ENCODE measurements at places on chromosomes 1 and 21.

DNA sequence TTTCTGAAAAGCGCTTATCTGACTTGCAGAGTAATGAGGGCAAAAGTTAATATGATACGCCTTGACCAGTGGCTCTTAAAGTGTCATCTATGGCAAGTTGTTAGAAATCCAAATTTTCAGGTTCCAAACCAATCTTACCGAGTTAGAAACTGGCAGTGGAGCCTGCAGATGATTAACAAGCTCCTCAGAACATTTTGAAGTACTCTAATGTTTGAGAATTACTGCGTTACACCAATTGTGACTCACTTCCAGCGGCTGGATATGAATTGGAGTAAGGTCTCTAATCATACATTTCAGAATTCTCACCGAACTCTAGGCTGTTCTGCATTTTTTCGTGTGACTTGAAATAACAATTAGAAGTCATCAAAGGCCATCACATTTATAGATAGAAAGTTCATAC, 73.5 kb upstream of the TMPRSS15 start:
- no peak for DNase-seq

DNA sequence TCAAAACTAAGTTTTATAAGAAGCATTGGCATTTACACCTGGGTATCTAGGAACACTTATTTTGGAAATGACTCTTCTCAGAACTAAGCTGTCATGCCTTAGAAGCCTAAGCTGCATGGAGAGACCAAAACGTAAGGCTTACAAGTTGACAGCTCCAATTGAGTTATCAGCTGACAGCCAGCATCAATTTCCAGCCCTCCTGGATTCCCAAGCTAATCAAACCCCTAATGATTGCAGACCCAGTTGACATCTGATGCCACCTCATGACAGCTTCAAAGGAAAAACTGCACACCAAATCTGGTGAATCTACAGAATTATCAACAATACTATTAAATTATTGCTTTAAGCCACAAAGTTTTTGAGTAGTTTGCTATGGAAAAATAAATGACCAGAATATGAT, 187.6 kb upstream of the PRMT6 start:
- DNase-seq: no peak

DNA sequence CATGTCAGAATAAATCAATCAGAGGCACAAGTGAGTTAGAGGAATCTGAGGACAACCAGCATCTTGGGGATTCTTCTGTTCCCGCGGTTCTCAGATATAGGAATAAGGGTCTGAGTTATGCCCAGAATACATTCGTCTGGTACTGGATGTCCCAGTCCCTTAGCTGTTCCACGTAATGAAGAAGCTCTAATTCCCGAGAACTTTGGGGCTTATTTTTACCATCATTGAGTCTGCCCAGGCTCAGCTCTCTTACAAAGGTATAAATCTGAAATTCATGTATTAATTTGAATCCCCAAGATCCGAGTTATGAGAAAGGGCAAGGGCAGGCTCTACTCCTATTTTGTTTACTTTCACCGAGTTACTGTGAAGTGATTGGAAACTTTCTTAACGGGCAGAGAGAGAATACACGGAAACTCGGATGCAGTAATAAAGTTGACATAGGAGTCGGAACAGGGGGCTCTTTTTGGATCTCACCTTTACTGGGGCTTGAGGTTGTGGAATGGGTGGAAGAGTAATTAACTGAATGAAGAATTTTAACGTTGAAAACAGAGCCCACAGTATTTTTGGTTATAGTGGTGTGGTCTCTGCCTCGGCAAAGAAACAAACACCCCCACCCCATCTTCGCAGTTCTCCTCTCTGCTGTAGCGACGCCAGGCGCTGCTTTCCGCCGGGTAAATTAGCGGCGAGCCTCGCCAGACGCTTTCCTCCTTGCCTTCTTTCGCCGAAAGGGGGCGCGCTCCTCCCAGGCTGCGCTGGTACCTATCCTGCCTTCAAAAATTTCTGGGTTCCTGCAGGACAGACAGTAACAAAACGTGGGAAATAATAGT, 7.1 kb downstream of the PRRX1 start:
- DNase-seq: no peak

DNA sequence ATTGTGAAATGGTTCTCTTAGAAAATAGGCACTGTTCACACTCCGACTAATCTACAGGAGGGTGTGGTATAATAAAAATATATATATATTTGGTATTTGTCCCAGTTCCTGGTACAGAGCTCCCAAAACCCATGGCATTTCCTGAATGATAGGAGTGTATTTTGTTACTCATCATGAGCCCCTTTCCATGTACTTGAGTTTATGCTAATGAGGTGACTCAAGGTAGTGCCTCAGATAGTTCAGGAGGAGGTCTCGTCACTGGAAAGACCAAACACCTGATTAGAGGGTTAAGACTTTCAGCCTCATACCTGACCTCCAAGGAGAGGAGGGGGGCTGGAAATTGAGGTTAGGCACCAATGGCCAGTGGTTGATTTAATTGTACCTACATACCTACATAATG, 57.9 kb downstream of the TTC3 start:
- no peak for DNase-seq

DNA sequence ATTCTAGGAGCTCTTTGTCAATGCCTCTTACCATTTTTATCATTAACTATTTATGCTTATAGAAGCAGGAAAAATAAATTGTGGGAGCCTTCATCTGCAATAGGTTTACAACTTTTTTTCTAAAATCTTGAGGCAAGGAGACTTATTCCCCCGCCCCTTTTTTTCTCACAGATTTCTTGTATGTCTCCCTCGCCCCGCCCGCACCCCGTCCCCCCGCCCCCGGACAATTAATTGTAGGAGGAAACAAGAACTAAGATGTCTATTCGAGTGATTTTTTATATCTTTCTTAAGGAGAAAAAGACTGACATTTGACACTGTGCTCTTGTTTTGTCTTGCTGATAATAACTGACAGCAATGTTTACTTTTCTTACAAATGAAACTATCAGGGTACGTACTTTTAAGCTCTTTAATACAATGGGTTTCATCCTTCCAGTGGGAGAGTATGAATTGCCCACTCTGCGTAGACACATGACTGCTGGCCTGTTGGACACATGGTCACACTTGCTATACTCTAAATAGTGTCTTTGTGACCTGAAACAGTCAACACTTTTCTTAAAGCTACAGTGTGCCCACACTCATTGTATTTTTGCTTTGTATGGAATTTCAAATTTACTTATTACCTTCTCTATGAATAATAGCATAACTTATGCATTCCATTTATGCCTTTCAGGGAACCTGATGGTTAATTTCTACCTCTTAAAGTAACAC, 1.5 kb upstream of the IVNS1ABP start:
- no peak for DNase-seq

DNA sequence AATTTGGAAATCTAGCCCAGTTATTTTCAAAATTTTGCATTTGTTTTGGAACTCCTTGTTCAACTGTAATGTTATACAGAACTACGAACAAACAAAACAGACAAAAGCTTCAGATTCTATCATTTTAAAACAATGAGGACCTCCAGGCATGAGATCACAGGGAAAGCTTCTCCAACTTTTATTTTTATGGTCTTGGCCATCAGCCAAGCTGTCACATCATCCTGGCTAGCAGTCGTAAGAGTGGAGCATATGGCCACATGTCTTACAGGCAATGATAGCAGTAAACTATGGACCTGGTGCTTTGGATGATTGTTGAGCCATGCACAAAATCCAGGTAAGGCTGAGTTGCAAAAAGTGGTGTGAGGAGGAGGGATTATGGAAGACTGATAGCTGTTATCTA, 299.6 kb downstream of the LMX1A start:
- DNase-seq: no peak

DNA sequence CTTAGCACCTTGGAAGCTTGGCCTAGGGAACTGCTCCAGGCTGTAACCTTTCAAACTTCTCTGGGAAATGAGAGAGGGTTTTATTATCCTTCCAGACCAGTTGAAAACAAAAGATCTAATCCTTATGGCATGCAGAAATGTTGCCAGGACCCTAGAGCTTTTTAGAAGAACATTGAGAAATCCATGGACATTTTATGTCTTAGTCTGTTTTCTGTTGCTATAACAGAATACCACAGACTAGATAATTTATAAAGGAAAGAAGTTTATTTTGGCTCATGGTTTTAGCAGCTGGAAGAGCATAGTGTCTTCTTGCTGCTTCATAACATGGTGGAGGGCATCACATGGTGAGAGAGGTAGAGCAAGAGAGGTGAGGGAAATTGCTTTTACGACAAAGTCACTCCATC, 25.8 kb downstream of the OSBPL9 start:
- no peak for DNase-seq

GRCh38 chr1:168088511-168089325, 48.0 kb downstream of the GPR161 start:
- DNase-seq: no peak

GRCh38 chr1:223153177-223154119, 10.4 kb upstream of the TLR5 start:
- peak; percentile 90 for DNase-seq

DNA sequence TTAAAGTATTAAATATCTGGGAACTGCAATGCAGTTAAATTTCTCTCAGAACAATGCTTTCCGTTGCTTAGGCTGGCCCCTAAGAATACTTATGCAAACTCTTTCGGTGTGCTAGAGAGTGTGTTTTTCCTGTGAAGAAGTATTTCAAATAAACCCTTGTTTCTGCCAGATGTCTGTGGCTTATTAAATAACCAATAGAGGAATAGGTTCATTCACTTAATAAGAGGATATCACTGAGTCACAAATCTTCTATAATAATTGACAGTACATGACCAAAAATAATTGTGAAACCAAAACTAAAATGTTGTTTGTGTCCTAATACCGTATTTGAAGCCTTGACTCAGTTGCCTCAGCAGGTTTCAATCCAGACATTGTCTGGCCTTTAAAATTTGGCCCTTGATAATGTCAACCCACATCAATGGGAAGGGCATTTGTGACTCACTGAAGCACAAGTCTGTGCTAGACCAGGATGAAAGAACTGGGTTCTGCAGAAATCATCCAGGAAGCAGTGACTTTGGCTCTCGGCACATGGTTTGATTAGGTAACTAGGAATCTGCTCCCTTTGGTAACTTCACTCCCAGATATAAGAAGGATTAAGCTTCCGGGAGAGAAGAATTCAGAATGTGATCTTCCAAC, 104.2 kb upstream of the BARHL2 start:
- DNase-seq: no peak

GRCh38 chr1:212539737-212540430, 68.7 kb upstream of the ATF3 start:
- DNase-seq: no peak

- DNase-seq: no peak
These were observed 57.3 kb downstream of the MRPL37 start for GRCh38 chr1:54257346-54257620.

DNA sequence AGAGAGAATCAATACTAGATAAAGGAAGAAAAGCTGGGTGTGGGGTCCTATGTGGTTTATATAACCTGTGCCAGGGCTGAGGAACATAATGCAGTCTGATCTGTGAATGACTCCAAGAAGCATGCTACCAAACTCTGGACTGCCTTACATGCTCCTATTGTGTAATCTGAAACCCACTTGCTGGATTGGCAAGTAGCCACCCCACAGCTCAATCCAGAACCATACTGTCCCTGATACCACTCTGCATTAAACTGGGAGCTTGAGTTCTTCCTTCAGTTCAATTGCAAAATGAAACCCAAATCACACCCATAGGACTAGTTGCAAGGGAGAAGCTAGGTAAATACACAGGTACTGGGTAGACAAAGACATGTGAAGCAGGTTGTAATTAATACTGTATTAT, 115.4 kb upstream of the NEGR1 start:
- no peak for DNase-seq

DNA sequence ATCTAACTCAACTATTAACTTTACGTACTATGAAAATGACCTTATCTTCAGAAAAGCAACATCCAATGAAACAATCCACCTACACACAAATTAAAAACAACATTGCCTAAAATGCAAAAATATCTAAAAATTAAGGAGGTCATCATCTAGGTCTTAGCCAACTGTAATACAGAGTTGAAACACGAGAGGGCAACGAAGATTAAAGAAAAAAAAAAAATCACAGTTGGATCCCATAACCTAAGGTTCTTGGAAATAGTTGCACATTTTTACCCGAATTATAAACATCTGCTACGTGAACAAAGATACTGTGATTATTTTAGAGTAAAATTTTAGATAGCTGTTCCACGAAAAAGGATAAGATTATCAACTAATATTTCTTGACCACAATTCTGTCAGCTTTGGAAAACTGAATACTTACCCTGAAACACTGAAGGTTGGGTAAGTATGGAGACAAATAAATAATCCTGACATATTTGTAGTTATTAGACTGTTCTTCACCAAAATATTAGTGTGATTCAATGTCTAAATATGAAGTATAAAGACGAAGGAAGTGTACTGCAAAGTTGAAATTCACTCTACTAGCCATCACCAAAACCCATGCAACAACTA, 88.0 kb upstream of the AK4 start:
- no peak for DNase-seq

DNA sequence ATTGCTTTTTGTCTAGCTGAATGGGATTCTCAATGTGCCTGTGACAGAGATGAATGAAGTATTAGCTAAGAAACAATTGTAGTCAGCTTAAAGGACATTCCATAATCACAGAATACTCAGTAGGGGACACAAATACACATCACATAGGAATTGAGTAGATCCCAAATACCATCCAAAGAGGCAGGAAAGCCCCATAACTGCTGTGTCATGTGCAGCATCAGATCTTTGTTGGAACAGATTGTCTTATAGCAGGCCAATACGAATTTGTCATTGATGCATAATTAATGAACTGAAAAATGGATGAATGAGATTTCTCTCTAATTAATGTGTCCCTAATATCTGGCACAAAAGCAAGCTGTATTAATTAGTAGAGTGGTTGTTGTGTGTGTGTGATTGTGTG, 82.3 kb upstream of the S1PR1 start:
- DNase-seq: no peak

DNA sequence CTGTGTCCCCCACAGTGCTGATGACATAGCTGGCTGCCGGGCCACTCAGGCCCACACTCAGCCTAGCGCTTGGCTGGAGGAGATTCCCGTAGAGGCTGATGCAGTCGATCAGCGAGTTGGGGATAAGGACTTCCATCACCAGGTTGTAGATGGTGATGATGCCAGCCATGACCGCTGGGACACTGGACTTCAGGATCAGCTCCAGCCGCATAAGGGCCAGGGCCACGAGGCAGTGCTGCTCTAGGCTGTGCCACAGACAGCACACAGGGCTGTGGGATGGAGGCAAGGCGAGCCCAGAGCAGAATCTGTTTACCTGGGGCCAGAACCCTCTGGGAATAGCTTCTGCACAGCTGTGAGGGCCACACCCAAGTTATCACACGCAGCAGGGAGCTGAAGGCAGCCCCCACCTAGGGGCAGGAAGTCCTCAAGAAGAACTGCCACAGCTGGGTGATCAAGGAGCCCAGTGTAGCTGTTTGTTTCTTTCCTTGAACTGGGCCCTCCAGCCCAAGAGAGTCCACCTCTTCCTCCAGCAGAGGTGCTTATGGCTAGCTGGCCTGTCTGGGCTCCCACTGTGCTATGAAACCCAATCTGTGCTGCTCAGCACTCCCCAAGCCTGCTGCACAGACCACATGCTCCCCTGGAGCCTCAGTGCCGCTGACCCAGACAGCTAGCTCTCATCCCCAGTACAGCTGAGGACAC, 6.2 kb downstream of the SLC2A1 start:
- DNase-seq: no peak

GRCh38 chr1:184533049-184533448, 146.2 kb downstream of the C1orf21 start:
- no peak for DNase-seq
